Epithelial cell of umbilical artery (primary cell): ENCODE measurements at places on chromosomes 5 and 9. TPM values are rescaled to one million over a fixed set of nuclear protein-coding genes. Genes with fewer than 3 reads are reported as not detected.

The CCDC192 gene
- total RNA-seq, result not detected in 2 replicates

The FGF10 gene
- total RNA-seq, result not detected in 2 replicates

The TNFAIP8 gene
- 12.3 and 15.6 TPM in 2 replicates for total RNA-seq

The ARL14EPL gene
- total RNA-seq, result under 0.01 TPM in 1 of 2 replicates, not detected in the other

The ZDHHC11B gene
- not detected in 2 replicates for total RNA-seq
